ENCODE measurements at places on chromosomes 1 and 21.

DNA sequence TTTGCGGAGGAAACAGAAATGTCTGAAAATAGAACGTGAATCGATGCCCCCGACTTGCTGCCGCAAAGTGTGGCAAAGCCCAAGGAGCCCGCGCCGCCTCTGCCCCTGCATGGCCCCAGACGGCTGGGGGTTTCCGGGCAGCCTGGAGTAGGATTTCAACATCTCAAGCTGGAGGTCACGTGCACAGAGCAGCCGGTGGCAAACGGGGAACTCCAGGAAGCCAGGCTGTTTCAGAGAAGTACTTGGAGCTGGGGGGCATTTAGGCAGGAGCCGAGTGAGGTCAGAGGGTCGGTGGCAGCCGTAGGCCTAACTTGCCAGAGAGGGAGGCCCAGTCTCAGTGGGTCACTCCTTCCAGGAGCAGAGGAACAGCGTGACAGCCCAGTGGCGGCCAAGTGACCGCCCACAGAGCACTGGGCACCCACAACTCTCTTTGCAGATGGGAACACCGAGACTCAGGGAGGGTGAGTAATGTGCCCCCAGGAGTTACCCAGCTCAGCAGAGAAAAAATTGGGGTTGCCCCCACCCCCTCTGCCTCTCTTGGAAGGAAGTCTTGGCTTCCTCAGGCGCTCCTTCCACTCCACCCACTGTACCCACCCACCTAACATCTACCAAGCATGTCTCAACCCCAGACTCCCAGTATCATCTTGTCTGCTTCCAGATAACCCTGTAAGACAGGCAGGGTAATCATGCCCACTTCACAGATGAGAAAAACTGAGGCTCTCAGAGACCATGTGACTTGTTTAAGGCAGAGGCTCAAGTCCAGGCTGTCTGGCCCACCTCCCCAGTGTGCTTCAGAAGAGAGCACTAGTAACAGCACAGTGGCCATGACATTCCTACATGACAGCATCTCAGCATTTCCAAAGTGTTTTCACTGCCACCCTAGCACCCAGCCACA, 179.4 kb downstream of the HIVEP3 start:
- peak; percentile 81 for DNase-seq

DNA sequence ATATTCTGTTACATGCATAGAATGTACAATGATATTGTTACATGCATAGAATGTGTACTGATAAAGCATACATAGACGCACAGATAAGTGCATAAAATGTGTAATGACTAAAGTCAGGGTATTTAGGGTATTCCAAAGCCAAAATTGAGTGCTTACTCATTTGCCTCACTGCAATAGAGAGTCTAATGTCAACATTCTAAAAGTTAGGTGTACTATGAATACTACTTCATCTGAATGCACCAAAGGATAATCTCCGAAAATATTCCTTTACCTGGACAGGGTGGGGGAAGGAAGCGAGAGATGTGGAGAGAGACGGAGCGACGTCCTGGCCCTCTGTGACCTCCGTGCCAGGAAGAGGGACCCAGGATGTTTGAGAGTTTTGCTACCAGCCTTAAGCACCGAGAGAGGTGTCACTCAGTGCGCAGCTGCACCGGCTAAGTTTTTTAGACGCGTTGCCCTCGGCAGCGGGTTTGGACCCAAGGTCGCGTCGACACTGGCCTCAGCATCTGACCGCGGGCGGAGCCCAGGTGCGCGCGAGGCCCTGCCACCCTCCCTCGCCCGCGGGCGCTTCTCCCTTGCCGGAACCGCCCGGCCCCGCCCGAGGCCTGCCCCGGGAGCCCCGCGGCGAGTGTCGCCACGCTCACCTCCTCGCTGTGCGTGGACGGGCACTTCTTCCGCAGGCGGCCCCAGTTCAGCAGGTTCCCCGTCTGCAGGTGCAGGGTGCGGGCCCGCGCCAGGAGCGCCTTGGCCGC, 660 bp downstream of the GCLM start:
- peak; percentile 12 for DNase-seq

GRCh38 chr1:57424231-57425027, 569 bp upstream of the DAB1 start:
- DNase-seq, result peak; percentile 62

DNA sequence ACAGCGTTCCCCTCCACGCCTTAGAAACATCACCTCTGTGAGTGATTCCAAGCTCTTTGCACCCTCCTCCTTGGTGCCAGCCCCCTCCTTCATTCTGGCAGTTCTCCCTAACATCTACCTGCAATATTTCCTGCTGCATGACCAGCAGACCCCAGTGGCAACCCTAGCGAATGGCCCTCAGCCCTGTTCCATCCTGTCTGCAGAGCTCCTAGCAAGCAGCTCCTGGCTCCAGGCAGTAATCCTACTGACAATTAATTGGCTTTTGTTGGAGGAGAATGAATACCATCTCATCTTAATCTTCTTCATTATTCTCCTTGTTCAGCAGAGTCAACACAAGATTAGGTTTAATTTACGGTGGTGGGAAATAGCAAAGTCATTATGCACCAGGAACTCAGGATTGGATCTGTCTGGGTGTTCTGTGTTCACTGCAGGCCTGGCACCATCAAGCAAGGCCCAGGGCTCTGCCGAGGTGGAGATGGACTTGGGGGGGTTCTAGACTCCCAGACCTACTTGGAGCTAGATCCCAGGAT, 12.4 kb downstream of the FBXO2 start:
- no peak for DNase-seq

- DNase-seq, result no peak
Measured at GRCh38 chr1:203204756-203205155, 18.3 kb upstream of the CHI3L1 start.

- DNase-seq, result peak; percentile 38
Measured at GRCh38 chr1:48817505-48818114, 40.9 kb upstream of the BEND5 start.

- DNase-seq, result peak; percentile 9
Measured at GRCh38 chr1:18283601-18284385, 176.2 kb downstream of the IGSF21 start.

DNA sequence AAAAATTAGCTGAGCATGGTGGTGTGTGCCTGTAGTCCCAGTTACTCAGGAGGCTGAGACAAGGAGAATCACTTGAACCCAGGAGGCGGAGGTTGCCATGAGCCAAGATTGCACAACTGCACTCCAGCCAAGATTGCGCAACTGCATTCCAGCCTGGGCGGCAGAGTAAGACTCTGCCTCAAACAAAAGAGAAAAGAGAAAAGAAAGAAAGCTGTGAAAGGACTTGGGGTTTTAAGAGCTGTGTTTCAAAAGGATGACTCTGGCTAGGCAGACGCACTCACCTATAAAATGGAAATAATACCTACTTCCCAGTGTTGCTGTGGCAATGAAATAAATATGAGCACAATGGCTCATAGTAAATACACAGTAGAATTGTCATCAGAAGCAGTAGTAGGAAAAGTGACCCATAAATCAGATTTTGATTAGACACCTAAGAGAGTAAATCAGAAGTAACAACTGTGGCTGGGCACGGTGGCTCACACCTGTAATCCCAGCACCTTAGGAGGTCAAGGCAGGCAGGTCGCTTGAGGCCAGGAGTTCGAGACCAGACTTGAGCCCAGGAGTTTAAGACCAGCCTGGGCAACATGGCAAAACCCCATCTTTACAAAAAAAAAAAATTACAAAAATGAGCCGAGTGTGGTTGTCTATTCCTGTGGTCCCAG, 45.9 kb upstream of the PUM1 start:
- DNase-seq, result peak; percentile 62

DNA sequence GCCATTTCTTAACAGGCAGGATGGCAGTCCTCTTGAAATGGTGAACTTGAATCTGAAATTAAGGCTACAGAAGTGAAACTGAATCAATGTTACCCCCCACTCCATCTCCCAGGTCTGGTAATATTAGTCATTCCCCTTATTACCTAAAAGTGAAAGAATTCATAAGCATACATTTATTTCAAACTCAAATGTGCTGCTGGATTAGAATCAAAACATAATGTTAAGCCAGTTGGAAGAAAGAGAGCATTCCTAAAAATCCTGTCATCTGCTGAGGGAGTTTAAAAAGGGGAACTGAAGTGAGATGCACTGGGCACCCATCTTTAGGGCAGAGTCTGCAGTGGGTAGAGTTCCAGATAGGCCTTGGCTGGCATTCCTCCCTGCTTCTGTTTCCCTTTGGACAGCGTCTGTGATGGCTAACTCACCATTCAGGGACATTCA, 17.4 kb downstream of the KIAA0319L start:
- DNase-seq, result peak; percentile 79

- no peak for DNase-seq
Measured at GRCh38 chr1:229349463-229350385, 6.9 kb upstream of the CCSAP start.

DNA sequence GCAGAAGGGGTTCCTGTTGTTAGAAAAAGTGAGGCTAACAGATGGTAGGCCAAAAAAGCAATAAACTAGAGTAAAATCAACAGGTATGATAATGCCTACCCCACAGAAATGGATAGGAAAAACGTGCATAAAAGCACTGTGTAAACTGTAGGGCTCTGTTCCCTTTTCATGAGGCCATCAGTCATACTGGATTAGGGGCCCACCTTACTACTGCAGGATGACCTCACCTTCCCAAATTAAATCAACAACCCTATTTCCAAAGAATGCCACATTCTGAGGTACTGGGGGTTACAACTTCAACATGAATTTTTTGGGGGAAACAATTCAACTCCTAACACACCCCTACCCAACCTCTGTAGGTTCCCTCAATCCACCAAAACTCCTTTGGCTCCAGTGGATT, 54.9 kb downstream of the KIAA1614 start:
- DNase-seq, result no peak

- DNase-seq, result peak; percentile 11
Measured at GRCh38 chr1:113899111-113899510, 5.5 kb downstream of the AP4B1 start.

DNA sequence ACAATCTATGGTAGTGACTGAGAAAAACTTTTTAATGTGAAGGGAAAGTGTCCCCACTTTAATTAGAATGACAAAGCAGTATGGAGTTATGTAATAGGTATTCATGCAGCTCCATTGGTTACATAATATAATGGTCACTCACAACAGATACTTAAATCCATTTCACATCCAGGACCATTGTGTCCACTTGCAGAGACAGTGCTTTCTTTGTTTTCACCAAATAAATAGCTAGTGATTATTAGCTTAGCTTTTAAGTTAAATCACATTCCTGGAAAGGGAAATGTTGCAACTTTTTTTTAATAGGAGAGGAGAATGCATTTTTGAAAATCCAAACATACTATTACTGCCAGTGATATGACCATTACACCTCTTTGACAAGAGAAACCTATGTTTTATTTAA, 22.9 kb downstream of the RGL1 start:
- no peak for DNase-seq

DNA sequence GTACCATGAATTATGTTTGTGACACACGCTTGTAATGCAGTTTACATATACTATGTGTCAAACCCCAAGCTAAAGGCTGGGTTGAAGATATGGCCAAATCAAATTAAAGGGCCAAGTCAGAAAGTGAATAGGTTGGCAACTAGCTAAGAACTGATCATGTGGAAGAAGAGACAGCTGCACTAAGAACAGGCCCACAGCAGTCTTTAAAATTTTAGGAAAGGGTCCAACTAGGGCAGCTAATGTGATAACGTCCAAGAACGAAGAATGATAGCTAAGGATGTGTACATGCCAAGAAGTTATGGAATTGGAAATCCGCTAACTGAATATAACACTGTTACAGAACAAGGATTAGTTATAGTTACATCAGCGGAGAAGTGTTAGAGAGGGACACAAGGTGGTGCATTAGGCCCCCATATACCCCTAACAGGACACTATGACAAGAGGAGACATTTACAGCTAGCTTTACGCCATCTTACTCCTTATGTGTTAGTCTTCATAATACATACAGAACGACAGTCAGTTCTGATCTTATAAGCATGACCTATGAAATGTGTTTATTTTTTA, 6.5 kb upstream of the RNF2 start:
- DNase-seq, result no peak

DNA sequence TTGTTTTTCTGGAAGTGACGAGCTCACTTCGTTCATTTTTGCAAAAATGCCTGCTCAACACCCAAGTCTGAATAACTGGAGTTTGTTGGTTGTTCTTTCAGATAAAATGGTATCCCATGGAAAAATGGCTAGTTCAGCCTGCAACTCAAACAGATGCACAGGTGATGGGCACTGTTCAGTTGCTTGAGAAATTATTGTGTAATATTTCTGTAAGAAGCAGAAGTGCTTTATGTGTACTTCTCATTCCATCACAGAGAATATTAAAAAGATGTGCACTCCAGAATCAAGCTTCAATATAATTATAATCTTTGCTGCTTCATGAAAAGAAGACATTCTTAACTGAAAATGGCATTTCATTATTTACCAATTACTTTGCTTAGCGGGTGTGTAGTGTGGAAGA, 9.1 kb downstream of the SYT2 start:
- DNase-seq, result no peak

- no peak for DNase-seq
Measured at GRCh38 chr1:234865171-234866006, 255.4 kb upstream of the IRF2BP2 start.

DNA sequence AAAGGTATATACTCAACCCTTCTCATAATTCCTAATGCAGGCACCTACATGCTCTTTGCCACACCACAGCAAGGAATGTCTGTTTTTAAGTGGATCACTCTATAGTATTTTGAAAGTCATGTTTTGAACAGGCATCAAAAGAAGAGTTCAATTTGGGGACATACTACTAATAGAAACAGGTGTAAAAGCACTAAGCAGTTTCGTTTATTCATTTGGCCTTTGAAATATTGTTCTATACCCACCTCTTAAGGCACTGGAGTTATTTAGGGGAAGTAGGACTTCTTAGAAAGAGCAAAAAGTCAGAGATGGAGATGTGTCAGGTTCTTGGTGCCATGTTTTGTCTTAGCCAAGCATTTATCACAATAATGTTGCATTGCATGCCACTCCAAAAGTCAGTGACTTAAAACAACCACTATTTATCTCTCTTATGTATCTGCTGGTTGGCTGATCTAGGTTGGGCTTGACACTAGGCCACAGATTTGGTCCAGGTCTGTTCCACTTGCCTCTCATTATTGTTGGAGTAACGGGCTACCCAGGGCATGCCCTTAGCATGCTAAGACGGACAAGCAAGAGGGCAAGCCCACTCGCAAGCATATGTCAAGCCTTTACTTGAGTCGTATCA, 107.5 kb downstream of the RGL1 start:
- DNase-seq, result no peak

DNA sequence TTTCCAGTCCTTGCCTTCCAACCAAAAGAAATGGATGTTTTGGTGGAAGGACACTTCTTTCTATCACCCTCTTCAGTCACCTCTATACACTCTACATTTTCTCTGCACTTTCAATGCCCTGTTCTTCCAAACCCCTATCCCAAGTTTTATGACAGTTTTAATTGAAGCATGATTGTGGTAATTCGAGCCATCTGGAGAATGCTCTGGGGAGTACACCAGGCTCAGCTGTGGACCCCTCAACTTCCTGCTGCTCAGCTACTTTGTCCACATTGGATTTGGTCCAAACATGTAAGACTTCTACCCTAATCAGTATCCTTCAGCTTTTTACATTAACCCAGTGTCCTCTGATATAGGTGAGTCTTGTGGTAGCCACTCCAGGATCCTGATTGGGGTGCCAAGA, 129.6 kb downstream of the SYT2 start:
- peak; percentile 69 for DNase-seq

Measured in fibroblast of skin of right biceps (primary cell).